ENCODE measurements at places on chromosomes 2 and 18. TPM values are rescaled to one million over a fixed set of nuclear protein-coding genes. Genes with fewer than 3 reads are reported as not detected.

DNA sequence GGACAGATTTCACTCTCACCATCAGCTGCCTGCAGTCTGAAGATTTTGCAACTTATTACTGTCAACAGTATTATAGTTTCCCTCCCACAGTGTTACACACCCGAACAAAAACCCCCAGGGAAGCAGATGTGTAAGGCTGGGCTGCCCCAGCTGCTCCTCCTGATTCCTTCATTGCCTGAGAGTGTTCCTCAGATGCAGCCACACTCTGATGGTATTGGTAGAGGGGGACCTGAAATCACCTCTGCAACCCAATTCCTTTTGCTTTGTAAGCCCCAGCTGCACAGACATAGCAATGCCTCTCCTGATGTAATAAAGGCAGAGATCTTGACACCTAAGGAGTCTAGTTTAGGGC, 1529.8 kb downstream of the RPIA start:
- no peaks in the 10 kb centered on the region for H3K4me1 ChIP-seq
- H3K27me3 ChIP-seq, result no peaks in the 10 kb centered on the region
- no peaks in the 10 kb centered on the region for H3K36me3 ChIP-seq
- H3K4me3 ChIP-seq, result no peak overlapping the region
- no peak for DNase-seq

GRCh38 chr2:127080226-127080937, 26.6 kb downstream of the BIN1 start:
- H3K4me3 ChIP-seq, result peak overlapping the region; percentile 19
- H3K4me1 ChIP-seq, result peaks cover 25% of the 10 kb centered on the region
- H3K27me3 ChIP-seq, result no peaks in the 10 kb centered on the region
- peak overlapping the region; percentile 23 for H3K27ac ChIP-seq
- no peaks in the 10 kb centered on the region for H3K36me3 ChIP-seq
- no peak for DNase-seq

DNA sequence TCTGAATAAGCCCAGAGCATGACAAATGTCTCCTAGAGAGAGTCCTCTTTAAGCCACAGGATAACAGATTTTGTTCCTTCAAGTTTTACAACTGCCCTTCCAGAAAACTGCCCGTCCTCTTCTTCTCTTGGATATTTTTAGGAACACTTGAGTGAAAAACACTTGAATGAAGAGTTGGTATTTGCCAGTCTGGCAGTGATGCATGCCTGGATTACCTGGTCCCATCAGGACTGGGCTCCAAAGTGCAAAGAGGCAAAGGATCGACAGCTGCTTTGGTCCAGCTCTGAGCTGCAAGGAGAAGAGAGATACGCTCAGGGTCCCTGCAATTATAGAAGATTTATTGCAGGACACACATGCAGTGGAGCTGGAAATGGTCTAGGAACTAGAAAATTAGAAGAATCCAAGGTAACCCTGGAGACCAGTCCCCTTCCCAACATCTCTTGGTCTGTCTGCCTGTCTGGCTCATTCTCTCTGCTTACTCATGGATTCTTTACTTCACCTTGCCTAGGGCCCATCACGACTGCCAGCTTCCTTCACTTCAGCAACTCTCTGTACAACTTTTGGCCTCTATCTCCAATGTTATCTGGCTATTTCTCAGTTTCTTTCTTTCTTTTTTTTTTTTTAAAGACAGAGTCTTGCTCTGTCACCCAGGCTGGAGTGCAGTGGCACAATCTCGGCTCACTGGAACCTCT, 112.1 kb upstream of the SIX2 start:
- DNase-seq, result no peak
- H3K27me3 ChIP-seq, result no peaks in the 10 kb centered on the region
- H3K4me1 ChIP-seq, result no peaks in the 10 kb centered on the region
- no peak overlapping the region for H3K4me3 ChIP-seq
- H3K27ac ChIP-seq, result no peak overlapping the region
- H3K36me3 ChIP-seq, result no peaks in the 10 kb centered on the region

DNA sequence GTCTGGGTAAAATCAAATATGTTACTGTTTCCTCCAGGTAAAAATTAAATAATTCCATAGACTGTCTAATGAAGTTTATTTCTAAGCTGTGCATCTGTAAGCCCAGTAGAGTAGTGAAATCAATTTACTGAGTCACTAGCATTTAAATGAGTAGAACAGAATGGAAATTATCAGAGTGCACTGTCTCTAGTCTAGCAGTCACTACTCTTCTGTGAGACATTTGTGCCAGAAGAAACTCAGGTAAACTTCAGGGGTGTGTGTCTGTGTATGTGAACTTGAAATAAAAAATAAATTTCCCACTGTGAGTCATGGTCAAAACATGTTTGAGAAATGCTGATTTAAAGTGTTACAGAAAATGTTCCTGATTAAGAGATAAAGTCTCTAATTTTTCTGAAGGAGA, 146.4 kb downstream of the RIF1 start:
- H3K27ac ChIP-seq, result no peak overlapping the region
- no peak for DNase-seq

GRCh38 chr18:28984731-28985130, 807.8 kb upstream of the CDH2 start:
- no peaks in the 10 kb centered on the region for H3K4me1 ChIP-seq
- H3K36me3 ChIP-seq, result no peaks in the 10 kb centered on the region
- H3K4me3 ChIP-seq, result no peak overlapping the region
- no peak overlapping the region for H3K27ac ChIP-seq
- no peaks in the 10 kb centered on the region for H3K27me3 ChIP-seq
- DNase-seq, result no peak

- no peaks in the 10 kb centered on the region for H3K4me1 ChIP-seq
- H3K36me3 ChIP-seq, result no peaks in the 10 kb centered on the region
- DNase-seq, result peak; percentile 76
These were observed 66.1 kb downstream of the COLEC12 start for GRCh38 chr18:434410-434809.

The SCYGR2 gene
- polyA plus RNA-seq, result not detected
